ENCODE measurements at places on chromosomes 13 and 19.

GRCh38 chr13:79667771-79668170 lies 186.8 kb downstream of the NDFIP2 start:
- no peak for DNase-seq

DNA sequence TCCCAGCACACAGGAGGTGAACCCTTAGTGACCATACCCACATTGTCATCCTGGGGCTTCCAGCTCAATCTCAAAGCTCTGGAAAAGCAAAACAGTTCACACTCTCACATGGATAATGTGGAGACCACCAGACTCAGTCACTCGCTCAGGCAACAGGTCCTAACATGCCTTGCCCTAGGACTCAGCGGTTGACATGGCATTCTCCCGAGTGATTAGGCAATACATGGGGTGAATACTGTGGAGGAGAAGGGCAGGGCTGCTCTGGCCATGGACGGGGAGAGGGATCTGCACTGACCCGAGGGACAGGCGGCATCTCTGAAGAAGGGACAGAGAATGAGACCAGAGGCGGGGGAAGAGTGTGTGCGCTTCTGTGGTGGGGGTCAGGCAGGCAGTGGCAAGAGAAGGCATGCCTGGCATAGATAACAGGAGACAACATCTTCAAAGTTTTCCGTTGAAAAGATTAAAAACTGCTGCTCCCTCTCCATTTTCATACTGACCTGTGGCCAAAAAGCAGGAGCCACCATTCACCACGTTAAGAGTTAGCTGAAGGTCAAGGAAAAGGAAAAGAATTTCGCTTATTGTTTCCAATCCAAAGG lies 44.5 kb upstream of the EPHX3 start:
- DNase-seq, result no peak

GRCh38 chr13:24910502-24911132 lies 146.6 kb downstream of the RNF17 start:
- no peak for DNase-seq

DNA sequence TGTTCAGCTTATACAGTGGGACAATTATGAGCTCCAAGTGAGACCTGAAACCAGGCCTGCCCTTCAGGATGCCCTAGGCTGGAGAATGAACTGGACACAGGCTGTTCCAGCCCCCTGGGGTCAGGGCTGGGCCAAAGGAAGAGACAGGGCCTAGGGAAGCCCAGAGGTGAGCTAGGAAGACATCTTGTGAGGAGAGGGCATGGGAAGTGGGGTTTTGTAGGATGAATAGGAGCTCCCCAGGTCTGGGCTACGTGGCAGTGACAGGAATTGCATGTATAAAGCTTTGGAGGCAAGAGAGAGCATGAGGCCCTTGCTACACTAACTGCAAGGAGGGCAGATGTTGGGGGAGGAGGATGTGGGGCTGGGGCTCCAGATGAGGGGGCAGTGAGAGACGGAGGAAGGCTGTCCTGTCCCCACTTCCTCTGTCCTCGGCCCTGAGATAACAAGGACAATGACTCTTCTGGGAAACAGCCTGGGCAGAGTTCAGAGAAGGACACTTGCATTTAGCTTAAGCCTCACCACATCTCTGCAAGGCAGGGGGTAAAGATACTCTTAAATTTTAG lies 1.5 kb upstream of the TBXA2R start:
- no peak for DNase-seq

DNA sequence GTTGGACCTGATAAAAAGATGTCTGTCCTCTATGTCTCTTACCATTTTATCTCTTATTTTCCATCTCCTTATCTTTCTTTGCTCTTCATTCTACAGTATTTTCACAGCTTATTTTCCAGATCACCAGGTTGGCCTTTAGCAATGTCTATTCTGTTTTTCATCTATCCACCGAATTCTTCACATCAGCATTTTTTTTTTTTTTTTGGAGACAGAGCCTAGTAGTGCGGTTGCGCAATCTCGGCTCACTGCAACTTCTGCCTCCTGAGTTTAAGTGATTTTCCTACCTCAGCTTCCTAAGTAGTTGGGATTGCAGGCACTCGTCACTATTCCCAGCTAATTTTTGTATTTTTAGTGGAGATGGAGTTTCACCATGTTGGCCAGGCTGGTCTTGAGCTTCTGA lies 49.0 kb downstream of the DNAJC15 start:
- DNase-seq, result no peak

- no peak for DNase-seq
Measured at GRCh38 chr19:35559781-35560180, 3.7 kb downstream of the ATP4A start.

DNA sequence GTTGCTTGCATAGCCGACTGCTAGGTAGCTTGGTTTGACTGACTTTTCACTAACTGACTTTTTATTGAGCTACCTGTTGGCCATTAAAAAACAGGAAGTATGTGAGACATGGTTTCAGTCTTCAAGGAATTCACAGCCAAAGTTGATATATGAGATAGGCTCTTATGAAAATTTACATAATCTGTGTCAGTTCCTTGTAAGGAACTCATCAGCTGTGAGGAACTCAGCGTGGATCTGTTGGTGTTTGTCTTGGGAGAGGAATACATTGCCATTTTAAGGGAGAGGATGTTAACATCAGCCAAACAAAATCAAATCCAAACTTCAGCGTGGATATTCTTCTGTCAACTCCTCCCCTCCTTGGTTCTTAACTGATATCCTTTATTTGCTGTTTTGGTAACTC lies 2.0 kb downstream of the RNF113B start:
- DNase-seq, result no peak

GRCh38 chr13:103044056-103044455 lies 22.2 kb downstream of the SLC10A2 start:
- no peak for DNase-seq

DNA sequence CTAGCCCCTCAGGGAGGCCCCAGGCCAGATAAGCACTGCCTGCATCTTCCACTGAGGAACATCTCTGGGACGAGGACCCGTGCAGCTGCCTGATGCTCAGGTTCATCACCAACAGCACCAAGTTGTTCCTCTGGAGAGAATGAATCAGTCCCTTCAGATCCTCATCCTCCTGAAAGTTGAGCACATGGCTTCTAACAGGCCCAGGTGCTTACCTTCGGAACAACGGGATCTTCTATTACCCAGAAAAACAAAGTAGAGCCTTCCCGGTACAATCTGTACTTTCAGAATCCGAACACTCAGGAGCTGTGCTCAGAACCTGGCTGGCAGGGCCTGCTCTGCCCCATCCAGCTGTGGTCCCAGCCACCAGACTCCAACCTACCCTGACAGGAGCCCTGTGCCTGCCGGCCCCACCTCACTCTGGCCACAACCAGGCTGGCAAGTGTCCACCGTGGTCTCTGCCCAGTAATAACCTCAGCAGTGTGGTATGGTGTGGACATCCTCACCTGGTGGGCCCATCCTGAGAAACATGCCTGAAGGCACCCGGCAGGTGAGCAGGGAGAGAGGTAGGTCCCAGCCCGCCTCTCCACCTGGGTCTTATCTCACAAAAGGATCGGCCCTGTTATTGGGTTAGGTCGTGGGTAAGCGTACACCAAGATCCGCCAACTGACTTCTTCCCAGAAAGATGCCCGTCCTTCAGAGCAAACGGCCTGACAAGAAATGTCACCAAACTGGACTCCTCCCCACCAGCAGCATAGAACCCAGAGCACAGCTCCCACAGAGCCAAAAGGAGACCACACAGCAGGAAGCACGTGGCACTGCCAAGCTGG lies 34.1 kb downstream of the ELL start:
- DNase-seq, result no peak

GRCh38 chr19:58305932-58306323 lies 751 bp downstream of the ERVK3-1 start:
- no peak for DNase-seq

GRCh38 chr13:39405596-39406205 lies 197.3 kb downstream of the LHFPL6 start:
- no peak for DNase-seq

GRCh38 chr13:111937777-111938311 lies 129.1 kb upstream of the SOX1 start:
- DNase-seq, result no peak
